ENCODE measurements at places on chromosomes 7 and 10. TPM values are rescaled to one million over a fixed set of nuclear protein-coding genes. Genes with fewer than 3 reads are reported as not detected.

Gene SKIDA1
- total RNA-seq, result 1.1 TPM

Gene CFAP46
- under 0.01 TPM for total RNA-seq

Gene GPR22
- total RNA-seq, result not detected

Gene MEST
- total RNA-seq, result 94.5 TPM

Gene UFSP1
- total RNA-seq, result 4.6 TPM

DNA sequence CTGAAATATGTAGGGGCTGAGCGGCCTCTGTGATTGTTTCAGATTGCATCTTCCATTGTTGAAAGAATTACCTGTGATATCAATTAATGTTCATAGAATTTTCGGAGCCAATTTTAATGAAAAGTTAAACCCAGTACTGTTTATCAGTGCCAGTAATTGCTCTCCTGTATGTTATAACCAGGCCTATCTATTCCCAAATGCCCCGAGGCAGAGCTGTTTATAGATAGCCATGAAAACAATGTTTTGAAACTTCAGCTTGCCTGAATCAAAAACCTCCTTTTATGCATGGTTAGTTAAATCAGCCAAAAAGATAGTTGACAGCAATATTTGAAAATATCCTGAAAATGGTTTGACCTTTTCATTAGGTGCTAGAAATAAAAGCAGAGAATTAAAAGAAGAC is 50.1 kb upstream of the HDAC9 start:
- DNase-seq, result no peak

DNA sequence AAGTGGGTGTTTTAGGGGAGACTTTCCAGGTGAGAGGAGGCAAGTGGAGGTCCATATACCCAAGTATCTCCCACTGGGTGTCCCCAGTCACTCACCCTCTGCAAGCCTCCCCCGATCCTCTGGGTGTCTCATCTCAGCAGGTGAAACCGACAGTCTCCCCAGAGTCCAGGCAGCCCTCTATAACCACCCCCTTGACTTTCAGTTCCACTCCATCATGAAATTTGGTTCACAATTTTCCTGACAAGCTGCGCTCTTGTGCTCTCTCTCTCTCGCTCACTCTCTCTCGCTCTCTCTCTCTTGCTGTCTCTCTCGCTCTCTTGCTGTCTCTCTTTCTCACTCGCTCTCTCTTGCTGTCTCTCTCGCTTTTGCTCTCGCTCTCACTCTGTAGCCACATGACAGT is 8.1 kb upstream of the RABGEF1 start:
- no peak for DNase-seq

GRCh38 chr10:101856626-101857025 is 13.0 kb upstream of the KCNIP2 start:
- DNase-seq, result no peak

GRCh38 chr10:970311-971149 is 17.7 kb upstream of the GTPBP4 start:
- DNase-seq, result no peak

DNA sequence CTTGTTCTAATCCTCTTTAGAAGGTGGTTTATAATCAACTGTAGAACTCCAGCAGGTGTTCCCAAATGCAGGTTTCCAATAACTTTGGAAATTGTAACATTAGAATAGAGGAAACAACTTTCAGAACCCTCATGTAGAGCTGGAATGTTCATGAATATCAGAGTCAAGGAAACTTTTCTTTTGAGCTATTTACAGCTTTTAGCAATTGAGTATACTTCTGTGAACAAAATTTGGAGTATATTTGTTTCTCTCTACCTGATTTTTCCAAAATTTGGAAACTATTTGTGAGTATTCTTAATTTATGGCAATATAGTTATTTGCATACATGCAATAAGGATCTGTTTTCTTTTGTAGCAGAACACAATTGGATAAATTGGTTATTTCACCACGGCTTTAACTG is 2.8 kb upstream of the CFAP43 start:
- DNase-seq, result no peak

- no peak for DNase-seq
Observed at GRCh38 chr7:47225387-47226131, 356.4 kb downstream of the TNS3 start.

DNA sequence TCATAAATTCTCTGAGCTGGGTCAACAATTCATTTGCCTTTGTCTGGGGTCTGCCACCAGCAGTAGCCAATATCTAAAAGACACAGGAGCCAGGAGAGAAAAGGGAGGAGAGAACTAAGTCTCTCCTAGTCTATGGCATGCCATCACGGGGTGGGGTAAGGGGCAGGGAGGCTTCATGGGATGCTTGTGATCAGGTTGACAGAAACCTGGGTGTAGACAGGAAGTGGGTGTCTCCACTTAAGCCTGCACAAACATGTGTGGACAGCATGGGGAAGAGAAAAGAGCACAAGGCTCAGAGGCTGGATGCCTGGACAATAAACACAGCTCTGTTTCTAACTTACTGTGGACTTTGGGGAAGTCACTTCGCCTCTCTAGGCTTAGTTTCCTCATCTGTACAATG is 11.5 kb upstream of the C10orf53 start:
- DNase-seq, result no peak

- no peak for DNase-seq
Observed at GRCh38 chr7:30862995-30863705, 48.5 kb upstream of the AQP1 start.

DNA sequence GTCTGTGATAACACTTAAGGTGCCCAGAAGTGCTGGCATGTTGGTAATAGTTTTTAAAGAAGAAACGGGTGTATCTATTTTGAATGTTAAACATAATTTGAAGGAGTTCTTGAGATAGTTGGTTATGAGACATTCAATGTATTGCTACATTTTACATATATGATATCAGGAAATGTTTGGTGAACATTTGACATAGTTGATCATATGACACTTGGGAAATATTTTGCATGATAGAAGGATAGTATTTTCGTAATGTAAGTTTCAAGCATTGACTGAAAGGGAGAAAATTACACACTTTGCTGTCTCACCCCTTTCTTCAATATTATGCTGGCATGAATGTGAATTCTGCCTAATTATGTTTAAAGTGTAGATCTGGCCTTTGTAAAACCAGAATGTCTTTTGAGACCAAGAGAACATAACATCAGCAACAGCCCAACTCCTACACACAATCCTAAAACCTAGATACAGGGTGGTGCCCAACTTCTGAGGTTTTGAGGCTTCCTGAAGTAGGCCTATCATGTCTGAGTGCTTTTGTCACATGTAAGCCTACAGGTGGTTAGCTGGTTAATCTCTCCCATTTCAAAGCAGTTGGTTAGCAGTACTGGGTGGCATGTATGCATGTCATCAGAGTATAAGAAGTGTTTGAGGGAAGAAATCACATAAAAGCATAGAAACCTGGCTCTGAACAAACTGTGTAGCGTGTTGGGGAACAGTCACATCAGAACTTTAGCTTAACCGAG is 2.1 kb downstream of the ADD3 start:
- DNase-seq, result peak; percentile 31

- DNase-seq, result no peak
Observed at GRCh38 chr10:5620223-5620721, 46.1 kb downstream of the ASB13 start.

DNA sequence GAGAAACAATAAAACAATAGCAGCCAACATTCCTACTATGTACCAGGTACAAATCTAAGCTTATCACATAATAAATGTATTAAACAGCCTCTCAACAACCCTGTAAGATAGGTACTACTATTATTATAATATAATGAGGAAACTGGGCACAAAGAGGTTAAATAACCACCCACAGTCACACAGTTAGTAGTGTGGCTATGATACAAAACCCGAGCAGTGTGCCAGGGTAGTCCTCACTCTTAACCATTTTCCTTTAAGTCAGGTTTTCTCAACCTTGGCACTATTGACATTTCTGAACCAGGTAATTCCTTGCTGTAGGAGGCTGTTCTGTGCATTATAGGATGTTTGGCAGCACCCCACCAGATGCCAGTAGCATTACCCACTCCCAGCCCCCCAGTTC is 48.8 kb downstream of the DNAJC1 start:
- no peak for DNase-seq

DNA sequence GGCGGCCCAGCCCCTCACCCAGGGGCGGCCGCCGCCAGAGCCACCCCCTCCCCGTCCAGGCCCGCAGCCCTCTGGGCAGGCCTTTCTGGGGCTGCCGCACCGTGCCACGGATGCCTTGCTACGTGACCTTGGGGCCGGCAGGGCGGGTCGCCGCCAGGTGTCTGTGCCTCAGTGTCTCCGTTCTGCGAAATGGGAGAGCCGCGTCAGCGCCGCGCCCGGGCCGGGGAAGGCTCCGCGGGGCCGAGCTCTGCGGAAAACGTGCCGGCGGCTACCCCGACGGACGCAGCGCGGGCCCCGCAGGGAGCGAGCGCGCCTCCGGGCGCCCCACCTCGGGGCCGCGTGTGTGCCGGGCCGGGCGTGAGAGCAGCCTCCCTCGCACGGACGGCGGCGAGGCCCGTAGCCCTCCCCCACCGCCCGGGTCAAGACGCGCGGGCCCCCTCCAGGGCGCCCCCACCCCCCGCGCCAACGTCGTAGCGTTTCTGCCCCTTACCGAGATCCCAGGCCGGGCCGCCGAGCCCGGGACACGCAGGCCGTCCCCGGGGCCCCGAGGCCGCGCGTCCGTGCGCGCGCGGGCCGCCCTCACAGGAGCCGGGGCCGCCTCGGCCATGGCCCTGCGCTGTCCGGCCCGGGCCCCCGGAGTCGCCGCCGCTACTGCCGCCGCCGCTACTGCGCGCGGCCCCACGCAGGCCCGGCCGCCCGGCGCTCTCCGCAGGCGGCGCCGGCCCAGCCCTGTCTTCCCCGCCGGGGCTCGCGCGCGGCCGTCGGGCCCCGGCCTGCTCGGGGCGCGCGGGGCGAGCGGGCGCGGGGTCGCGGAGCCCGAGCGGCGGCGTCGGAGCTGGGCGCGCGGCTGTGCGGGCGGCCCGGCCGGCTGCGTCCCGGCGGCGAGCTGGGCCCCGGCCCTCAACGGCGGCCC is 1.1 kb downstream of the ZNF777 start:
- no peak for DNase-seq
